Activated T-cell treated with anti-CD3 and anti-CD28 coated beads for 1 hour (primary cell): ENCODE measurements at places on chromosomes 7 and 10.
A peak's percentile ranks its signal among the peaks of the same experiment; 100 is the strongest.

GRCh38 chr7:15313361-15313760, 248.5 kb downstream of the AGMO start:
- DNase-seq, result no peak

DNA sequence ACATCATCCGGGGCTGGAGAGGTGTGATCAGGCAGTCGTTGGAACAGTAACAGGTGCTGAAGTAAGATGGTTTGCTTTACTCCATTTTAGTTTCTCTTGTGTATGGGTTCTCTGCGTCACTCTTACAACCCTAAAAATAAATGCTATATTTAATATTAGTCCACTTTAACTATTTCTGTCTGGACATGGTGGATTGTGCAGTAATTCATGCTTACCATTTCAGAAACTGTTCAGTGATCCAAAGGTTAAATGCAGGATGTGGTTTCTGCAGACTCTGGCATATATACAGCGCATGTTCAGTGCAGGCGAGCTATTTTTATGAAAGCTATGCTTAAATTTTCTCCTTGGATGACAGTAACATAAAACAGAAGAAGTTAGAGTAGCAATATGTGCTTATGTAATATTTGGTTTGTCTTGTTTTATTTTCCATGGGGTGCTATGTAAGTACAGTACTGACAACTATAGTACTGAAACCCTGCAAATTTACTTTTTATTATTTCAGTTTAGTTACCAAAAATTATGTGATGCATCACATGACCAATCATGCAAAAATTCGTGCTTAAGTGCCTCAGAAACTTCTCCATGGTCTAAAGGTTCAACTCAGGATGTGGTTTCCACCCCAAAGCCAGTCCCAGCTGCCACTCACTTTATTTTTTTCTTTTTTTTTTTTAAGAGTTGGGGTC, 46.6 kb upstream of the GRID1 start:
- no peak for DNase-seq

DNA sequence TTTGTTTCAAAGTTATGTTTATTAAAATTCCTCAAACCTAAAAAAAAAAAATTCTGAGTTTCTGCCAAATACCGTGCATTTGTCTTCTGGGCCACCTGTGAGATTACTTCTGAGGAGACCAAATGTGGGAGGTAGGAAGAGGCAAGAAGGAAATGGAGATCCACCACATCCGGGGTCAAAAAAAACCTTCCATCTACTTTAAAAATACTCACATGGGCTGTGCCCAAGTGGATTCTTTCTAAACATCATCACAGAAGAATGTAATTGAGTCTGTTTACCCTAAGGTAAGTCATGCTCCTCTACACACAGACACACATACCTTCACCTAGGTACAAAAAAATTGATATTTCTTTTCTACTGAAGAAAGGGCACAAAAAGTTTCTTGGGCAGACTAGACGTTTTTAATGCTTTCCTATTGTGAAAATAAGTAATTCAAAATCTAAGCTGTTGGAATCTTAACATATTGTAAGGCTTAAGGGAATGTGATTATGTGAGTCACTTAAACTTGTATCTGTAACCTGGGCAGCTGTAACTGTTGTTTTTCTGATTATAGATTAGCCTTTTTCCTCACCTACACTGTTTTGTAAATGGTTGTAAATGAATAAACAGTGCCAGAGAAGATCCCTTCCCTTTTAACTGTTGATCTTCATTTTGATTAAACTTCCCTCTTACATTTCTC, 19.1 kb upstream of the SPOCK2 start:
- no peak for DNase-seq

GRCh38 chr10:22437620-22438588, 92.6 kb downstream of the SPAG6 start:
- DNase-seq, result peak; percentile 20

DNA sequence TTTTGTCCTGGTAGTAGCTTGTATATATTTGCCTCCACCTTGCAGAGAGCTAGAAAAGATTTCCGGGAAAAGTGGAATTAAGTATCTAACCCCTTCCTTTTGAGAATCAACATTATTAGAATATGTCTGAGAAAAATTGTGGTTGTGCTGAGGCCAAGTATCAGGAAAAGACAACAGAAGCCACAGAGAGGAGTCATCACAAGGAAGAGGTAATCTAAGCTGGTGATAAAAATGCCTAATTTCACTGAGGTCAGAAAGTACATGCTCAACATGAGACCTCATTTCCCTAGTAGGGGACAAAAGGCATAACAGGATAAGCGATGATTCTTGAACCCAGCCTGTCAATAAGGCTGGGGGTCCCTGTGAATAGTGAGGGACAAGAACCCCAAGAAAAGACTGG, 97.0 kb upstream of the PDE1C start:
- DNase-seq, result no peak

GRCh38 chr7:16975712-16976111, 93.9 kb upstream of the AGR3 start:
- DNase-seq, result no peak

DNA sequence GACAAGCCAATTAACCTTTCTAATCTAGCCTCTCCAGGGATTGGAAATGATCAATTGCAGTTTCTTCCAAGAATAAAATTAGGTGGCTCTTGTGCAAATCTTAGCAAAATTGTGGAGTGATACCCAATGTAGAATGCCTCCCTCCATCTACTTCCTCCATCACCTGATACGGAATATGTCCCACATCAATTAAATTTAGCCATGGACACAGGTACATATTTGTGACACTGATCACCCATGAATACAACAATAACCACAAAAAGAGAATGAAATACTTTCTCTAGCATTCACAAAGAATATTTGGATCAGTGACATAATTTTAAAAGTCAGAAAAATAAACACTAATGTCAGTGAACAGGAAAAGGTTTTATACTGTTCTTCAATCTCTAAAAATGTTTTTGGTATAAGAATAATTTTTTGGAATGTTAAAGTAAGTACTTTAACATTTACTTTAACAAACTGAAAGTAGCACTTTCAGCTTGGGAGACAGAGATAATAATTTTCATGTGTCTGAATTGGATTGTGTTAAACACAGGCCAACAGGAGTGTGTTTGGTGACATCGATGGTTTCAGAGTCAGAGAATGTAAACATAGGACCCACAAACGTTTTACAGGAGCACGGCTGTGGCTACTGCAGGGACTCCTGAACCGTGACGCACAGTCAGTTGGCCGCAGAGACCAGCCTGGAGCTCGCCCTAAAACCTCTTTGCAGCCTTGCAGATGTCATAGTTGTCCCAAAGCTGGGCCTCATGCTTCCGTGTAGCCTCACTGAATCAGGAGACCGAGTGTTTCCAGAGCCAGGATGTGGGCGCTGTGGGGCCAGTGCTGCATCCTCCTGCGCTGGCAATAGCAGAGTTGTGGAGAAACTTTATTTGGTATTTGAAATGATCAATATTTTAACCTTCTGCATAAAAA, 7.2 kb downstream of the RBM20 start:
- no peak for DNase-seq

- no peak for DNase-seq
Measured at GRCh38 chr7:68840991-68841390, 757.3 kb upstream of the AUTS2 start.
